ENCODE measurements at places on chromosomes 13 and 19. TPM values are rescaled to one million over a fixed set of nuclear protein-coding genes. Genes with fewer than 3 reads are reported as not detected.
A peak's percentile ranks its signal among the peaks of the same experiment; 100 is the strongest.

DNA sequence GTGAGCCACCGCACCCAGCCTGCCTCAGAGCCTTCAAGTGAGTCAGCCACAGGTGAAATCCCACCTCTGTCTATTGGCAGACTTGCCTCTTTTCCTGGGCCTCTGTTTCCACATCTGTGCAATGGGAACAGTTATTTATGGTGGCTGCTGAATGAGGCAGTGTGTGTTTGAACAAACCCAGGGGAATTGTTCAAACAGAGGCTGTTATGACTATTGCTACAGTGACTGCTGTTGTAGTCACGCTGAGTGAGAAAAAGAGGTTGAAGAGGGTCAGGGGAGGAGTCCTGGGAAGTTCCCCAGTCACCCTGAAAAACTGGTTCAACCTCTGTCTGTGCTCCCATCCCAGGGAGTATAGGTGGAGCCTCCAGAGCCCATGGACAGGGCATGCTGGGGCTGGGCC lies at the start of gene CEACAM19:
Gene CEACAM19 (plus strand): TSS at position 83 of the 400 bp plus-strand sequence. CDS start 450 bp downstream, outside the sequence.
- no peak for DNase-seq

TINCR gene
- not detected for total RNA-seq

GRCh38 chr13:22880741-22881720 lies 299.7 kb upstream of the SGCG start:
- no peak for DNase-seq

PEPD gene
- 58.5 TPM for total RNA-seq

SSC5D gene
- 0.45 TPM for total RNA-seq

DNA sequence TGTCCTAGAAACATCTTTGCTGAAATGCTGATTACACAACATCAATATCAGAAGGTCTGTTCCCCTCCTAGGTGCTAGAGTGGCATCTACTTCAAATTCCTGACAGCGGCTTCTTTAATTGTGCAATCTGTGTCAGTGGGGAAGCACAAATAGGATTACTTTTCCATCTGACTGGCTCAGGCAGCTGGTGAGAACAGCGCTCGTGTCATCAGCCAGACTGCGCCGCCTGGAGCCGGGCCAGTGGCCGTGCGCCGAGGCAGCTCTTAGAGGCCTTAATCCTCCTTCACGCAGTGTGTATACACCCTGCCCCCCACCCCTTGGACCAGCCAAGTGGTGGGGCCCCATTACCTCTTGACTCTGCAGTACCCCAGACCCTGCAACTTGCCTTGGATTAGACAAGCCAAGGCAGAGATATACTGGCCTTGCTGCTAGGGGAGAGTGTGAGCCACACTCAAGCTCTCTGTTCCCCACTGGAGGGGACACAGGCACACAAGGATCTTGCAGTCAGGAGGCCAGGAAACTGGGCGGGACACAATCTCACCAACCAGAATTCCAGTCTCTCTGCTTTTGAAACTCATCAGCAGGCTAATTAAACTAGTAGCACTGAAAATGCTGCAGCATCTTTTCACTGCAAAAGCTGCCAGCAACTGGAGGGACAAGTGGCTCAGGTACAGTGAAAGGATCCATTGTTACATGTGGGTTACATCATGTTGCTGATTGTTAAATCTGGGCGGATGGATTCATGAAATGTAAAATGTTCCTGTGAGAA lies 48.9 kb upstream of the EPHX3 start:
- peak; percentile 90 for DNase-seq

TEKTIP1 gene
- not detected for total RNA-seq

DNA sequence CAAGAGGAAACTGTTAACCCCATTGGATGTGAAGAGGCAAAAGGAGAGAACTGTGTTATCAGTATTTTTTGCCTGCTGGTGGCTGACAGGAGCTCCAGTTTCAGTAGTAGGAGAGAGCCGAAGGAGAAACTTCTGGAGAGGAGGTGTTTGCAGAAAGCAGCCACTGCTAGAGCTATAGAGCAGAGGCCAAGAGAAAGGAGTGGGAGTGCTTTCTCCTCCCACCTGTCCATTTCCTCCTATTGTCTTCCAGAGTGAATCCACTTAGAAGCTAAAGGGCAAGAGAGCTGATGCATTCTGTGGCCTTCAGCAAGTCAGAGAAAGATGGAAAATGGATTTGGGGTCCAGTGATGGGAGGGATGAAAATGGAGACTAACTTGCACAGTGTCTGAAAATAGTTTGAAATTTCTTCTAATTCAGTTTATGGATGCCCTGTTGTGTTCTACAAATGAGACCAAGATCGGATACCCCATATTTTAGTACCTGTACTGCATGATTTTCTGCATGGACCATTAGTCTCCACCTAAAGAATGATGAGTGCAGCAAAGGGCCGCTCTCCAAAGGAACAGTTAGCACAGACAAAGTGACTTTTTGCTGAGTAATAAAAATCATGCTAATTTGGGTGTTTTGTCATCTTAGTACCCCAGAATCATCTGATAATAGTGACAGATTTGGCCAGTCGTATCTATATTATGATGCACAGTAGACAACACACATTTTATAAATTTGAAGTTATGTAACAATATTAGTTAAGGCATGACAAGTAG lies 10.7 kb downstream of the HS6ST3 start:
- DNase-seq: no peak

GRCh38 chr19:54357381-54357780 lies 7.3 kb downstream of the LAIR1 start:
- no peak for DNase-seq
